ENCODE measurements at places on chromosomes 12 and 14.
A peak's percentile ranks its signal among the peaks of the same experiment; 100 is the strongest.

GRCh38 chr12:123387508-123388176, 3.7 kb downstream of the KMT5A start:
- DNase-seq, result peak; percentile 12

DNA sequence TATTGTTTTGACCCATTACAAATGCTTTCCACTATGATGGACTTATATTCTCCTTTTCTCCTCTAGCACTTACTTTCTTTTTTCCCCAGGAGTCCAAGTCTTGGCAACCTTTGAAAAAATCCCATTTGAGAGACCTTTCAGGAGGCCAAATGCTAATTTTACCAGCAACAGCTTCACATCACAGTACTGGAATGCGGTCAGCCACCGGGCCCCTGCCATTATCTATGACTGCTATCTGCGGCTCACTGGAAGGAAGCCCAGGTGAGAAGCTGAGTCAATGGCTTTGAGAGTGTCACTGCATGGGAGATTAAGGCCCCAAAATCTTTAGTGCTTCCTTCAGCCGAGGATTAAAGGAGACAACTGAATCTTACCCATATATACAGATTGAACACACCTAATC, 64.2 kb downstream of the ERGIC2 start:
- no peak for DNase-seq

DNA sequence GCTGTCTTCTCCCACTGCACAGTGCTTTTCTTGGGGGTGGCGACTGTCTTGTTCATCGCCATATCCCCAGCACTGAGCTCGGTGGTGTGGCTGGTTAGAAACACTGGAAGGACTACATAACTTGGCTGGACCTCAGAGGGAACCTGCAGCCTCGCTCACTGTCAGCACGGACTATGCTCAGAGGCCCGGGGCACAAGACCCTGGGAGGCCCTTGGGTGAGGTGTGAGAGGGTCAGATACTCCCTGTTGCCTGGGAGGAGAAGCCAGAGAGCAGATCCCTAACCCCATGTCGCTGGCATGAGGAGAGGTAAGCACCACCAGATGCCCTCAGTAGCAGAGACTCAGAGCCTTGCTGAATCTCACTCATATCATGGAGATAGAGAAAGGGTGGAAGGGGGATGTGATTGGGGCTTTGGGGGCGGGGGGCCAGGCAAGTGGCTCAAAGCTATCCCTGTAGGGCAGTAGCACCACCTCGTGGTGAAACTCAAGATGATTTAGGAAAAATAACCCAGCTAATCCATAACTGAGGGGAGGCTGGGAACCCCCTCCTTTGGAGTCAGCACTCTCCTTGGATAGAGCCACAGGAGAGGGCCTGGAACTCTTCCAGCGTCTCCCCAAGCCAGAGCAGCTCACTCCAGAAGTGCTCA, 18.7 kb upstream of the HDAC7 start:
- DNase-seq, result peak; percentile 67

GRCh38 chr14:54487771-54488170, 1.0 kb downstream of the GMFB start:
- no peak for DNase-seq

DNA sequence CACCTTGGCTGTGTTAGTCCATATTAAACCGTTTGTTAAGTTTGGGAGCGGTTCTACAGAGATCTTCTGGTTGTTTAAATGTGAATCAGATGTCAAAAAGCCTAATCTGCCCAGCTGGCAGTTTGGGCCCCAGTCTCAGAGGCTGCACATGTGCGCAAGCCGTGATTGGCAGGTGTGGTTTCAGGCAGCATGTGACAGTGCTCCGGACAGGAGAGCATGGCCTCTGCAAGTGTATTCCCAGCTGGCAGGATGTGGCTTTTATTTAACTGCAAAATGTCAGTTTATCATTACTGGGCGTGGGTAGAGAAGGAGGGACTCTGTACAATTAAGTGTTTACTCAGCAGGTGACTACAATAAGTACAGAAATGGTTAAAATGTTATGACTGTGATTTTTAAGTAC, 77.5 kb downstream of the PELI2 start:
- DNase-seq, result peak; percentile 70

GRCh38 chr14:75452900-75453816, 25.3 kb downstream of the JDP2 start:
- no peak for DNase-seq

- no peak for DNase-seq
Observed at GRCh38 chr14:87494010-87494409, 499.0 kb downstream of the GALC start.

GRCh38 chr12:84973026-84973425, 60.4 kb upstream of the SLC6A15 start:
- no peak for DNase-seq

DNA sequence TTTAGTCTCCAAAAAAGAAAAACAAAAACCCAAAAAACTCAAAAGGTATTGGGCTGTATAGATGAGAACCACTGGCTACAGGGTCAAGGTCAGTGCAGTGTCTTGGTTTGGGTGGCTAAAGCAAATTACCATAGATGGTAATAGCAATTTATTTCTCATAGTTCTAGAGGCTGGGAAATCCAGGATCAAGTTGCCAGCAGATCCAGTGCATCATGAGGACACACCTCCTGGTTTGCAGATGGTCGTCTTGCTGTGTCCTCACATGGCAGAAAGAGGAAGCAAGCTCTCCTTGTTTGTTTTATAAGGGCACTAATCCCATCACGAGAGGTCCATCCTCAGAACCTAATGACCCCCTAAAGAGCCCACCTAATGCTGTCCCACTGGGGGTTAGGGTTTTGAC, 11.2 kb downstream of the COX14 start:
- DNase-seq, result no peak

DNA sequence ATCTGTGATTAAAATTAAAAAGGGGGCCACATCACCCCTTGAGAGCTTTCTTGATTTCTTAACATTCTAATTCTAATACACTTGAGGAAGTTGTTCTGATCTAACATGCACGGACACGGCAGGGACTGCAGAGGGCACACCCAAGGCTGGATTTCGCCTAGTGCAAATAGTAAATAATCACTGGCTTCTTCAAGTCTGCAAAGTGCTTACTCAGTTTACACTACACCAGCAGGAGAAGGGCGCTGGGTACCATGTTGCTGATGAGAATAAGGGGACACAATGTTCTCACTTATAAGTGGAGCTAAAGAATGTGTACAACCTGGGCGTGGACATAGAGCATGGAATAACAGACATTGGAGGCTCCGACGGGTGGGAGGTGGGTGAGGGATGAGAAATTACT, 34.2 kb downstream of the TBX5 start:
- no peak for DNase-seq

DNA sequence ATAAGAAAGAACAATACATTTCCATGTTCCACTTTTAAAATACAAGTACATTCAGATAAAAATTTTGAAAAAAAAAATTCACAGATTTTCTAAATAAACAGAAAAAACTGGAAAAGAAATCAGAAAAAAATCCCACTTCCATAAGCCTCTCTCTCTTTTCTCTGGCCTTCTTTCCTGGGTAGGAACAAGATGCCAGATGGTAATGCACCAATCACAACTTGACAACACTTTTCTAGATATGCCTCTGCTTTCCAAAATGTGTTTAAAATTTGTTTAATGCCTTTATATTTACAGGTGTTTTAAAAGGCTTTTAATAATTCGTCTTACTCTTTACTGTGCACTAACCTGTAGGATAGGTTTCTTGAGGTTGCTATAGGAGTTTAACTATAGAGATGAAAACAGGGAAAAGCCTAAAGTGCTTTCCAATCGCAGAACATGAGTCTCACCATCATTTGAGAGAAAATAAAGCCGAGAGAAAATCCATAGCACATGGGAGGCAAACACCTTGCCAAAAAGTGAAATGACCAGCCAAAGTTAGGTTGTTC, 74.2 kb downstream of the TMTC1 start:
- DNase-seq, result no peak

DNA sequence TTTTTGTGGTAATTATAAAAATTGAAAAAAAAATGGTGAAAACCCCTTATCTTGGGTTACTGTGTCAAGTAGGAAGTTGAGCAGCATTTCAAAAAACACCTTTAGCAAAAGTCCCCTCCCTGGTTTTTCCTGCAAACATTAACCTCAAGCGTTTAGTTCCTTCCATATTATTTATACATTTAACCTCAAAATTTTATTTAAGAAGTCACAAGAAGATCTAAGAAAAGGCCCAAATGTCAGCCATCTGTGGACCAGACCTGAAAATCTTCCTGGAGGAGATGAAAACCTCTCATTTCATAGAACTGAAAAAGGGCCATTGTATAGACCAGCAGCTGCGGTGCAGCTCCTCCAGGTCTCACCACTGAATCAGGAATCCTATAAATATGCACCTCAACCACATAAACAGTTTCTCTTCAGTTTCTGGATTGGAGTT, 40.4 kb upstream of the BTG1 start:
- peak; percentile 51 for DNase-seq

DNA sequence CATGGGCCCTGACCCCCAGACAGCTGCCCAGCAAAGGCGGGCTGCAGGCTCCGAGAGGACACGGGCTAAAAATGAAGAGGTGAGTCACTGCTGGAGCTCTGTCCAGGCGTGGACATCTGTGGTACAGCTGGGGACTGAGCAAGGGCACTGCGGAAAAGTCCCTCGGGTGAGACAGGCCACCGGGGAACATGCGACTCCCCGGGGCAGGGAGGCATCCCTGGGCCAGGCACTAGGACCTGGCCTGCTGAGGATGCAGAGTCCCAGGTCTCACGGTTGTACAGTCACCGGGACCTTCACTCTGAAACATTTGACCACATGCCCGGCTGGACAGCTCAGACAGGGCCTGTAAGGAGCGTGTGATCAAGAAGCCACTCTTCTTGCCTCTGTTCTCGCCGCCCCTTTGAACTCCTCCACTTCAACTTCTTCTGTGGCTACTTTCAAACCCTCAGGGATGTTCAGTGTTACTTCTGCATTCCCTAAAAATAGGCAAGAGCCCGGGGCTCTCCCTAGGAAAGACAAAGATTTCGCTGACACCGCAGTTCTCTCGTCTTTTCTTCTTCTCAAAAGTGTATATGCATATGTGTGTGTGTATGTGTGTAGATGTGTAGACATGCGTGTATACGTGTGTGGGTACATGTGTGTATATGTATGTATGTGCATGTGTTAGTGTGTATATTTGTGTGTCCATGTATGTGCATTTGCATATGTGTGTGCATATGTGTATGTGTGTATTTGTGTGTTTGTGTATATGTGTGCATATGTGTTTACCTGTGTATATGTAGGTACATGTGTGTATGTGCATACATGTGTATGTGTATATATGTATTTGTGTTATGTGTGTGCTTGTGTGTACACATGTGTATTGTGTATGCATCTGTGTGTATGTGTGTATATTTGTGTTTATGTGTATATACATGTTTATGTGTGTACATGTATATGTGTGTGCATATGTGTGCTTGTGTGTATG, 5.0 kb upstream of the RFLNA start:
- DNase-seq, result no peak

- DNase-seq, result peak; percentile 88
Observed at GRCh38 chr12:121534495-121535148, 46.2 kb downstream of the KDM2B start.

GRCh38 chr12:58247633-58248032, 306.3 kb downstream of the ATP23 start:
- no peak for DNase-seq

DNA sequence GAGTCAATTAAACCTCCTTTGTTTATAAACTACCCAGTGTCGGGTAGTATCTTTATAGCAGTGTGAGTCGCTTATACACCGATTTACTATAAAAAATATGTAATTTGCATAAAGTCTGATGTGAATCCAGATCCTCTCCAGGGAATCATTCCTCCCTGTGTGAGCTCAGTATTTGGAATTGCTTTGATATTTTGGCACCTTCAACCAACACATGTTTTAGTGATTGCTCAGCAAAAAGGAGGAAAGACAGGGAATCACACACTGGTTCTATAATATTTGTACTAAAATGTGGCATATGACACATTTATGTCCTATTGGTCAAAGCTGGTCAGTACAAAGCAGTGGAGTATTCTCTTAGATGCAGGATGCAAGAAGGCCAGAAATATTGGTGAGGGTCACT, 703.9 kb upstream of the ATXN7L3B start:
- DNase-seq, result no peak

GRCh38 chr14:77641534-77642341, 25.3 kb upstream of the SPTLC2 start:
- peak; percentile 81 for DNase-seq

DNA sequence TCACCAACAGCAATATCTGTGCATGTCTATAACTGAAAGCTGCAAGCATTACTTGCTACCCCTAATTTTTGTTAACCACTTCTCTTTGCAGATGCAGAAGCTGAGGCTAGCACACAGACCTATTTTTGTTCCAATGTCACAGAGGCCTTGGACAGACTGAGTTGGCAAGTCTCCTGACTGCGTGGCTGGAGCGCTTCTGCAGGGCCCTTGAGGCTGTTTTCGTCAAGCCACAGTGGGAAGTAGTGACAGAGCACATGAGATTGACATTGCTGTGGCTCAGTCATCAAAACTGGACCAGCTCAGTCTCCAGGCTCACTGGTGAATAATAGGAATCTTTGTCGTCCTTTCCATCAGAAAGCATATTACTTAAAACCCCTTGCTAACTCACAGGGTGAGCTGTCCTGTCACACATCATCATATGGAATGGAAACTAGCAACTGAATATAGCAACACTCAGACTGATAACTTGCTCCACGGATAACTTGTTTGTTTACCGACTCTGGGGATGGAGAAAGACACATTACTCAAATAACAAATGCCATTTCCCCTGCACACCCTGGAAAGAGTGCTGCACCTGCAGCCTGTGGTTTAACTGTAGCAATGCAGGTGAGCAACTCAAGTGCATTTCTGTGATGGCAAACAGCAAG, 43.6 kb upstream of the DDX11 start:
- no peak for DNase-seq

DNA sequence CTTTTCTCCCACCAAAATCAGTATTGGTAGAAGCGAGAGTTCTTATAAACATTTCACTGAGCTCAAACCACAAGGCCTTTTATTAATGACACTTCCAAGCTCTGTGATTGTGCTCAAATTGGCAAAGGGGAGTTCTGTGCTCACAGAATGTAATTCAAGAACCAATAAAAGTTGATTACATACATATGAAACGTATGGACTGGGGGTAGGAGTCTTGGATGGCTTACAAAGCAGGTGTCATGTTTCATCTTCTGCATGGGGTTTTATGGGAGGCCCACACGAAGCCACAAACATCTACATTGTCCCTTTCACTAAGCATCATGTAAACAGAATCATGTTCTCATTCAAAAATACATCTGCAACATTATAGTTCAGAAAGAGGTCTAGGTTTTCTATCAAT, 828.3 kb downstream of the VRK1 start:
- no peak for DNase-seq

DNA sequence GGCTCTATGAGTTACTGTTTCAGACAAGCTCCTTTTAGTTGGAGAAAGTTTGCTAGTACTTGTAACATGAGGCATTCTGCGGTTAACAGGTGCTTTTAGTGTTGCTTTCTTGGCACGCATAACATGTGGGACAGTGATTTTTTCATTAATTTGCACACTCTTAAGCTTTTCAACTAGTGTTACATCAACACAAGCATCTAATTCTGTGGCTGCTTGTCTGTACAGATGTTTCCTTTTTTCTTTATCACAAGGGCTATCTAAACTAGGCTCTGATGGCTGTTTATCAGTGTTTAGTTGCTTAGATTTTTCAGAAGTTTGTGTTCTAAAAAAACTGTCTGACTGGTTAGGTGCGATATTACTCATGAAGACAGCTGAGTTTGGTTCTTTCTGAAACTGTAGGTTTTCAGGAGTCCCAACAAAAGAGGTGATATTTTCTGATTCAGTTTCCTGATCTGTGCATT, 120.1 kb downstream of the RALGAPA1 start:
- no peak for DNase-seq

Data from activated CD8-positive, alpha-beta T cell treated with anti-CD3 and anti-CD28 coated beads for 36 hours (primary cell).